Stimulated activated CD4-positive, alpha-beta T cell treated with anti-CD3 and anti-CD28 coated beads, Interleukin-1b, Interleukin-23, amount 100 ng/mL, for 1 hour (primary cell): ENCODE measurements at places on chromosomes 6 and 20.

GRCh38 chr20:3658019-3658715, 5.0 kb downstream of the GFRA4 start:
- DNase-seq, result no peak

- DNase-seq, result no peak
Observed at GRCh38 chr6:73937805-73938204, 241.8 kb downstream of the CD109 start.

GRCh38 chr6:25630508-25631278, 21.3 kb upstream of the SCGN start:
- DNase-seq, result no peak

DNA sequence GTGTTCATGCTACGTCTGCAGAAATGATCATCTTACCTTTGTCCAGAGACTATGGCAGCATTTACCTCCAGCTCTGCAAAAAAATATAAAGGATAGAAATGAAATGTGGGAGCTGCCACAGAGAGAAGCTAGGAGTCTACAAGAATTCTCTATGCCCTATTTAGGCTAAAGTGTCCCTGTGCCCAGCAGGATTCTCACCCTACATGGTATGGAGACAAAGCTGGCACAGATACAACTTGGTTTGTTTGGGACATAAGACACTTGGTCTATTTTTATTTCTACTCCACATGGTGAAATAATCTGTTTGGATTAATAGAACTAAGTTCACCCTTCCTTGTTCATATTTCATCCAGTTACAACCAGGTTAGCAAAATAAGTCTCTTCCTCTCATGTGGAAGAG, 28.4 kb downstream of the TP53INP2 start:
- DNase-seq, result no peak

DNA sequence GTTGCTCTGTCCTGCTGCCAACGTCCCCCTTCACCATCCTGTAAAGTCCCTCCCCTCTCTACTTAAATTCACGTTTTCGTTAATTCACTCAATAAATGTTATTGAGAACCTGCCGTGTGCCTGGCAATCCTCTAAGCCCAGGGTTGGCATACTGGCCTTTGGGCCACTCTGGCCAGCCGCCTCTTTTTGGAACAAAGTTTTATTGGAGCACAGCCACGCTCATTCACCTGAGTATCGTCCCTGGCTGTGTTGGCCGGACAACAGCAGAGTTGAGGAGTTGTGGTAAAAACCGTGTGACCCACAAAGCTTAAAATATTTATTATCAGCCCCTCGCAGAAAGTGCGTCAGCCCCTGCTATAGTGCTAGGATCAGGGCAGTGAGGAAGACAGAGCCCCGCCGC, 54.7 kb upstream of the TMEM181 start:
- DNase-seq, result no peak

DNA sequence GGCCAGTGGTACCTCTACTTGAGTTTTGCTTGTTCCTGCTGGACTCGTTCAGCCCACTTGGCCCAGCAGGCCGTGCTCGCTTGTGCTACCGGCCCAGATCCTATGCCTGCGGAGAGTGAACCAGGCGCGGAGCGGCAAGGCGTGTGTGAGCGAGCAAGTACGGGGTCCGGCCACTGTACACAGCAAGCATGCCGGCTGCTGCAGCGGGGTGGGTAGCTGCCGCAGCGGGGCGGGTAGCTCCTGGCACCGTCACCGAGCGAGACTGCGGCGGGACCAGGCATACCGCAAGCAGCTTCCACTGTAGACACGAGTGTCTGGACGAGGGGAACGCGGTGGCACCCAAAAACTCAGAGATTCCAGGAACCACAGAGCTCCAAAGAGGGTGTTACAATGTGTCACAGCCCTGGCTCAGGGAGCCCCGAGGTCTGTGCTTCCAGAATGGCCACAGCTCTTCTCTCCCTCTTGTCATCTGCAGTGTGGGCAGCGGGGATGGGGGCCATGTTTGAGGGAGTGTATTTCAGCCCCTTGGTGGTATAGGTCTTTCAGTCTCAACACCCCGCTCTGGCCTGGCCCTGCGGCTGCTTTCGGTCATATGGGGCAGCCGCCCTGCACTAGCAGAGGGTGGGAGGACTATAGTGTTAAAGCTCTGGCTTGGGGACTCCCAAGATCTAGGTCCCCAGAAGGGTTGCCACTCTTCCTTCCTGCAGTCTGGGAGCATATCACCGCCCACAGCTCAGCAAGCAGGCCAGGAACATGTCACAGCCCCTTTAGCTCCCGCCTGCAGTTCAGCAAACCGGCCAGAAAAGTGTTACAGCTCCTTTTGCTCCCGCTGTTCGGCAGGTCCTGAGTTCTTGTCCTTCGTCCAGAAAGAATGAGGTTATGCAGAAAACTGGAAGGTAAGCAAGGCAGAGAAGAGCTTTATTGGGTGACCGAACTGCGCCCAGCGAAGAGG, 6.1 kb upstream of the RWDD1 start:
- no peak for DNase-seq
